ENCODE measurements at places on chromosomes 1 and 21. TPM values are rescaled to one million over a fixed set of nuclear protein-coding genes. Genes with fewer than 3 reads are reported as not detected.

The PGLYRP4 gene
- not detected for total RNA-seq

DNA sequence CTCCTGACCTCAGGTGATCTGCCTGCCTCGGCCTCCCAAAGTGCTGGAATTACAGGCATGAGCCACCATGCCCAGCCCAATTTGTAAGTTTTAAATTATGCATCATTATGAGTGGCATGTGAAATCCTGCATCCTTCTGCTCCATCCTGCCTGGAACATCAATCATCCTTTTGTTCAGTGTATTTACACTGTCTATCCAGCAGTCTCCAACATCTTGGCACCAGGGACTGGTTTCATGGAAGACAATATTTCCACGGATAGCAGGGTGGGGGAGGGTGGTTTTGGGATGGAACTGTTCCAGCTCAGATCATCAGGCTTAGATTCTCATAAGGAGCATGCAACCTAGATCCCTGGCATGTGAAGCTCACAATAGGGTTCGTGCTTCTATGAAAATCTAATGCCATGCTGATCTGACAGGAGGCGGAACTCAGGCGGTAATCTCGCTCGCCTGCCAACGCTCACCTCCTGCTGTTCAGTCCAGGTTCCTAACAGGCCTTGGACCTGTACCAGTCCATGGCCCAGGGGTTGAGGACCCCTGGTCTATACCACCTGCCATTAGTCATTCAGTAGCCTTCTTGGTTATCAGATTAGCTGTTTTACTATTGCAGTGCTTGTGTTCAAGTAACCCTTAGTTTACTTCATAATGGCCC is 22.2 kb upstream of the TCEA3 start:
- H3K36me3 ChIP-seq, result no peaks in the 10 kb centered on the region
- peaks cover 3% of the 10 kb centered on the region for H3K4me1 ChIP-seq
- DNase-seq, result no peak
- no peak overlapping the region for H3K4me3 ChIP-seq
- peaks cover 9% of the 10 kb centered on the region for H3K27me3 ChIP-seq

GRCh38 chr1:35637401-35637809 is 3.9 kb downstream of the PSMB2 start:
- no peaks in the 10 kb centered on the region for H3K27me3 ChIP-seq
- H3K36me3 ChIP-seq, result peaks cover 38% of the 10 kb centered on the region
- H3K4me3 ChIP-seq, result peak overlapping the region; percentile 80
- peaks cover 45% of the 10 kb centered on the region for H3K4me1 ChIP-seq
- peak overlapping the region; percentile 87 for H3K27ac ChIP-seq

GRCh38 chr1:156359973-156360372 is 9.0 kb upstream of the RHBG start:
- H3K4me3 ChIP-seq, result no peak overlapping the region
- no peak overlapping the region for H3K27ac ChIP-seq
- DNase-seq, result no peak
- H3K4me1 ChIP-seq, result peaks cover 6% of the 10 kb centered on the region
- peaks cover 32% of the 10 kb centered on the region for H3K27me3 ChIP-seq

The CRNN gene
- total RNA-seq, result not detected

The MLLT11 gene
- 5.7 TPM for total RNA-seq

DNA sequence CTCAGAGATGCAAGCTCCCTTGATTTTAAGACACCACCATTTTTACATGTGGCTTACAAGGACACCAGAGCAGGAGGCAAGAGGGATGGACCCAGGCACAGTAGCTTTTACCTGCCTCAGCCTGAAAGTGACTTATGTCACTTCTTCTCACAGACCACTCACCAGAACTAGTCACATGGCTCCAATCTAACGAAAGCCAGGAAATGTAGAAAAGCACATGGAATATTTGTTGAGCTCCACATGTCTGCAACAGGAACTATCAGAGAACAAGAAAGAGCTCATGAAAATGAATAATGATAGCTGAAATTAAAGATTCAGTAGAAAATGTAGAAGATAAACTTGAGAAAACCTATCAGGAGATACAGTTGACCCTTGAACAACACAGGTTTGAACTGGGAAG is 69.4 kb downstream of the ZNF648 start:
- DNase-seq, result no peak
- H3K36me3 ChIP-seq, result no peaks in the 10 kb centered on the region
- no peak overlapping the region for H3K4me3 ChIP-seq
- no peak overlapping the region for H3K27ac ChIP-seq
- H3K27me3 ChIP-seq, result peaks cover 15% of the 10 kb centered on the region
- H3K4me1 ChIP-seq, result no peaks in the 10 kb centered on the region

DNA sequence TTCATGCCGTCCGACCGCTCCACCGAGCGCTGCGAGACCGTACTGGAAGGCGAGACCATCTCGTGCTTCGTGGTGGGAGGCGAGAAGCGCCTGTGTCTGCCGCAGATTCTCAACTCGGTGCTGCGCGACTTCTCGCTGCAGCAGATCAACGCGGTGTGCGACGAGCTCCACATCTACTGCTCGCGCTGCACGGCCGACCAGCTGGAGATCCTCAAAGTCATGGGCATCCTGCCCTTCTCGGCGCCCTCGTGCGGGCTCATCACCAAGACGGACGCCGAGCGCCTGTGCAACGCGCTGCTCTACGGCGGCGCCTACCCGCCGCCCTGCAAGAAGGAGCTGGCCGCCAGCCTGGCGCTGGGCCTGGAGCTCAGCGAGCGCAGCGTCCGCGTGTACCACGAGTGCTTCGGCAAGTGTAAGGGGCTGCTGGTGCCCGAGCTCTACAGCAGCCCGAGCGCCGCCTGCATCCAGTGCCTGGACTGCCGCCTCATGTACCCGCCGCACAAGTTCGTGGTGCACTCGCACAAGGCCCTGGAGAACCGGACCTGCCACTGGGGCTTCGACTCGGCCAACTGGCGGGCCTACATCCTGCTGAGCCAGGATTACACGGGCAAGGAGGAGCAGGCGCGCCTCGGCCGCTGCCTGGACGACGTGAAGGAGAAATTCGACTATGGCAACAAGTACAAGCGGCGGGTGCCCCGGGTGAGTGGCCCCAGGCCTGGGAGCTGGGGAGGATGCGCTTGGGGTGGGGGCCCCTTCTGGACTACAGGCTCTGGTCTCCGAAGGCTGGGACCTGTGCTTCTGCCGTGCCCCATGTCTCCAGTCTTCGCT is 1.1 kb downstream of the SKI start:
- H3K27me3 ChIP-seq, result peaks cover 6% of the 10 kb centered on the region
- H3K27ac ChIP-seq, result peak overlapping the region; percentile 96
- H3K4me1 ChIP-seq, result peaks cover 46% of the 10 kb centered on the region

- no peaks in the 10 kb centered on the region for H3K4me1 ChIP-seq
- H3K4me3 ChIP-seq, result no peak overlapping the region
- DNase-seq, result no peak
Measured at GRCh38 chr21:28791595-28792282, 200.9 kb downstream of the LTN1 start.

DNA sequence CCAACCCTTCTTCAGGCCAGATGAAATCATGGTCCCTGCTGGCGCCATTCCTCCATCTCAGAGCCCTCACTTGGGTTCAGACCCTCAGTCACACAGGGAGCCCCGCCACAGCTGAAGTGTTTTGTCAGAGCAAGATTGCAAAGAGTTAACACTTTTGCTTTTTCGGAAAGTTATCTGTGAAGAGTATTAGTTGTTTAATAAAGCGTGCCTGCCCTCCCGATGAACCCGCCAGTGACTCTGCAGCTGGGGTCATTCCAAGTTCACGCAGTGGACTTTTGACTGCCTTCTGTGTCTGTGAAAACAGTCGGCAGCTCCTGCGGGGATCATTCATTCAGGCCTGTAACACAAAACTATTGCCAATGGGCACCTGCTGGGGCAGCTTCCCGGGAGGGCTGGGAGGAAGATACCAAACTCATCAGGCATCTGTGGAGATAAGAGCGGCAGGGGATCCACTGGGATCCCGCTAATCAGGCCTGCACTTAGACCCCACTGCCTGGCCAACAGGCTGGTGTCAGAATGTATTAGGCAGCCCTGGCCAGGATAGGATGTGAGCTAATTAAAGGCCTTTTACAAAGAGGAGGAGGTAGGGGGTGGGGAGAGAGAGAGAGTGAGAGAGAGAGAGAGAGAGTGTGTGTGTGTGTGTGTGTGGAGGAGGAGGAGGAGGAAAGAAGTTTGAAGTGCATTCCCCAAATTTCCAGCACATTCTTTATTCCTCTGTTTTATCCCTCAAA is 184.5 kb downstream of the DHRS3 start:
- DNase-seq, result peak; percentile 48
- H3K27me3 ChIP-seq, result no peaks in the 10 kb centered on the region
- H3K27ac ChIP-seq, result peak overlapping the region; percentile 89
- peaks cover 86% of the 10 kb centered on the region for H3K4me1 ChIP-seq
- H3K4me3 ChIP-seq, result peak overlapping the region; percentile 56

The DISP1 gene
- 2.0 TPM for total RNA-seq

The OR6K3 gene
- not detected for total RNA-seq

DNA sequence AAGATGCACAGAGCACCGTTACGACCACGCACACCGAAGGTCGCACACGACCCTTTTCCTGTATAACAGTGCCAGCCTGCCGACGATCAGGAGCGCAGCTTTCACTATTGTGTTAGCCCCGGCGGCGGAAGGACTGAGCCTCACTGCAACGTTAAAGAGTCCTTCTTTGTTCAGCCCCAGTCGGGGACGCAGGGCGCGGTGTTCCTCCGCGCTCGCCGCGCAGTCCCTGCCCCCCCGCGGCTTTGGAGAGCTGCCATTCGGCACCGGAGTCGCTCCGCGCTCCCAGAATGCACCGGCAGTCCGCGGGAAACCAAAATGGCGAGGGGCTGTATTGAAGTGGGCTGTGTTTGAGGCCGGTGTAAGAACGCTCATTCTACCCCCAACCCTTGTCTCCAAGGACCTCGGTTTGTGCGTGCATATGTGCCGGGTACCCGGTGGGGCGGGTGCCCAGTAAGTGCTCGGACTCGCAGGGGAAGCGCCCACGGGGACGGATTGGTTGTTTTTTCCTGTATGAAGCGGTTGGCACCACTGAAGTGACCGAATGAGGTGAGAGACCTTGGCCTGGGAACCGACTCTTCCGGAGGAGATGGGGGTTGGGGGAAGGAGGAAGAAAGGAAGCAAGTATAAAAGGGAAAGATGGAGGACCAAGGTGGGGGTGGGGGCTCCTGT is at the start of gene MTF2:
Gene MTF2, plus strand, starts transcription at position 298 of the 669 bp plus-strand sequence. Its CDS starts 244 bp downstream, at position 542.
- peak within 1 kb of the TSS; percentile 98 for H3K27ac ChIP-seq
- H3K36me3 ChIP-seq, result peaks cover 16% of the 10 kb centered on the region
- DNase-seq, result peak; percentile 96
- peaks cover 37% of the 10 kb centered on the region for H3K4me1 ChIP-seq
- peaks cover 2% of the 10 kb centered on the region for H3K27me3 ChIP-seq
- H3K4me3 ChIP-seq, result peak within 1 kb of the TSS; percentile 97

DNA sequence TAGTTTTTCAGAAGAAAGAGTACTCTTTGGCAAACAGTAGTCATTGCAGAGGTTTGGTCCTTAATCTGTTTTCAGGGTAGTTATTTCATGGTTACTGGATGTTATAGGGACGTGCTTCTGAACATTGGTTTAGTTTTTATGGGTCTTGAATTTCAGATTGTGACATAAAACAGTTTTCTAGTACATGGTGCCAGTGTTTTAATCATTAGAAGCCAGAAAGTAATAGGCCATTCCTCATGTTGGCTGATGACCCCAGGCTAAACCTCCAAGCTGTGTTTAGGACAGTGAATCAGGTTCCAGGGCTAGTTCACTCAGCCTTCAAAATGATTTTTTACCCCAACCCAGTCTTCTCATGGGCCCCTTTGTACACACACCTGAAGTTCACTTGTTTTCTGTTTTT is 73.3 kb downstream of the OLFML2B start:
- no peak overlapping the region for H3K4me3 ChIP-seq
- H3K36me3 ChIP-seq, result peaks cover 25% of the 10 kb centered on the region
- no peak for DNase-seq
- H3K27ac ChIP-seq, result no peak overlapping the region

DNA sequence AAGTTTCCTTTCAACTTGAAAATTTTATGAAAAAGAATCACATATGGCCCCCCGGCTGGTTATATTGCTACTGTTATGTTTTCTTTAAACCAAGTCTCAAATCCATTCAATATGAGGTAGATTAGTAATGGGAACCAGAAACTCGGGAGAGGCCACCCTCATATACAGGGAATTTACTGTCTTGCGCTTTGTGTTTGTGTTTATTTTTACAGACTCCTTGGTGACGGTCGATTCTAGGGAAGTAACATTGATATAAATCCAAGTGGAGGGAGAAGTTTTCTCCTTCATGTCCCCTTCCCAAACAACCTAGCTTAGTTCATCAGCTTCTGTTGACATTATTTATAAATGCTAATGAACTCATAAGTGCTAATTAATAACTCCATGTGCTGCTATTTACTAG is 163.5 kb upstream of the LMO4 start:
- H3K27me3 ChIP-seq, result peaks cover 5% of the 10 kb centered on the region
- H3K36me3 ChIP-seq, result no peaks in the 10 kb centered on the region
- DNase-seq, result no peak
- H3K4me1 ChIP-seq, result no peaks in the 10 kb centered on the region

The GPR37L1 gene
- total RNA-seq, result not detected

DNA sequence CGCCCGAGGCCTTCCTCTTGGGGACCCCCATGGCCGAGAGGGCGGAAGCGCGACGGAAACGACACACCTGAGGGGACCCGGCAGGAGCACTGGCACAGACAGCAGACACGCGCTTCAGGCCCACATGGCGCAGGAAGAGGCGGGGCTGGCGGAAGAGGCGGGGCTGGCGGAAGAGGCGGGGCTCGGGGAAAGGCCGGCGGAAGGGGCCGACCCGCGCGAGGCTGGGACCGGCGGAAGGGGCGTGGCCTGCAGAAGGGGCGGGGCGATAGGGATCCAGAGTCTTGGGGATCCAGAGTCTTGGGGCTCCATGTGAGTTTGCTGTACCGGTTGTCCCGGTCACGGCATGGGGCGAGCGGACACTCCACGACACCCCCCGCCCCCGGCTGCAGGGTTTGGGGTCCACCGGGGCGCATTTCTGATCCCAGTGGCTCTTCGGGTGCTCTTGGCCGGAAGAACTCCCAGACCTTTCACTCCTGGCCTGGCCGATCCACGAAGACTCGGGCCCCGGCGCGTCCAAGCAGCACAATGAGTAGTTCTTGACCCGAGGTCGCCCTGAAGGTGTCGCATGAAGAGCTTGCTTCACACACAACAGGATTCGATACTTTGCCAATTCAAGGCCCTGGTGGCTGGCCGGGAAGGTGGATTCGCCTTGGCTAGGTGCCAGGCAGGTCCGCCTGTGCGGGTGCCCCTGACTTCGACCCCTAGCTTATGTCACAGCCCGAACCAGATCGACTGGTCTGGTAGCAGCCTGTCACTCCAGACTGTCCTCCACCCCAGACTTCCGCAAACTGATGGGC is at the start of gene URB1:
Gene URB1, minus strand, starts transcription at position 133 of the 797 bp plus-strand sequence. Its CDS starts 102 bp downstream, at position 31.
- peak within 1 kb of the TSS; percentile 82 for H3K27ac ChIP-seq
- H3K36me3 ChIP-seq, result peaks cover 13% of the 10 kb centered on the region
- peaks cover 39% of the 10 kb centered on the region for H3K4me1 ChIP-seq
- peaks cover 6% of the 10 kb centered on the region for H3K27me3 ChIP-seq

- H3K36me3 ChIP-seq, result no peaks in the 10 kb centered on the region
- peaks cover 2% of the 10 kb centered on the region for H3K27me3 ChIP-seq
Measured at GRCh38 chr1:57982852-57983251, 559.0 kb upstream of the DAB1 start.

The TMEM240 gene
- 1.0 TPM for total RNA-seq
